Naive thymus-derived CD4-positive, alpha-beta T cell (primary cell): ENCODE measurements at places on chromosomes 3 and 15. TPM values are rescaled to one million over a fixed set of nuclear protein-coding genes. Genes with fewer than 3 reads are reported as not detected.

Gene CFAP100
- not detected for polyA plus RNA-seq

Gene NOX5
- not detected for polyA plus RNA-seq

Gene WNT5A
- polyA plus RNA-seq = not detected

Gene CCR3
- not detected for polyA plus RNA-seq

Gene LSAMP
- polyA plus RNA-seq = not detected

DNA sequence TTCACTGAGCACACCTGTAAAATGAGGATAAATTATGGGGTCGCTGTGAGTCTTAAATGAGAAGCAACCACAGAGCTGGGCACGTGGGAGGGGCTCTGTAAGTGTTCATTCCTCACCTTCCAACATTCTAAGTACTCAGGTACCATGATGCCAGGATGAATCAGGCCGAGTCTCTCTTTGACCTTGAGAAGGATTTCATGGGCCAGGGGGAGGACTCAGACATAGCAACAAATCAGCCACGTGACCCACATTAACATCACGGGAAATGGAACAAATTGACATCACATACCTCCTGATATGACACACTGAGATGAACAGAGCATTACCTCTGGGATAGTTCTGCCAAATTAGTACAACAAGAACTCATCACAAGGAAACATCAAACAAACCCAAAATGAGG, 35.2 kb upstream of the USP3 start:
- no peaks in the 10 kb centered on the region for H3K36me3 ChIP-seq
- H3K27ac ChIP-seq = no peak overlapping the region
- no peaks in the 10 kb centered on the region for H3K27me3 ChIP-seq

GRCh38 chr3:10550705-10551104, 45.3 kb upstream of the ATP2B2 start:
- H3K27ac ChIP-seq = no peak overlapping the region
- DNase-seq = no peak
- no peak overlapping the region for H3K4me3 ChIP-seq
- no peaks in the 10 kb centered on the region for H3K27me3 ChIP-seq
- no peaks in the 10 kb centered on the region for H3K36me3 ChIP-seq
- peaks cover 17% of the 10 kb centered on the region for H3K4me1 ChIP-seq

DNA sequence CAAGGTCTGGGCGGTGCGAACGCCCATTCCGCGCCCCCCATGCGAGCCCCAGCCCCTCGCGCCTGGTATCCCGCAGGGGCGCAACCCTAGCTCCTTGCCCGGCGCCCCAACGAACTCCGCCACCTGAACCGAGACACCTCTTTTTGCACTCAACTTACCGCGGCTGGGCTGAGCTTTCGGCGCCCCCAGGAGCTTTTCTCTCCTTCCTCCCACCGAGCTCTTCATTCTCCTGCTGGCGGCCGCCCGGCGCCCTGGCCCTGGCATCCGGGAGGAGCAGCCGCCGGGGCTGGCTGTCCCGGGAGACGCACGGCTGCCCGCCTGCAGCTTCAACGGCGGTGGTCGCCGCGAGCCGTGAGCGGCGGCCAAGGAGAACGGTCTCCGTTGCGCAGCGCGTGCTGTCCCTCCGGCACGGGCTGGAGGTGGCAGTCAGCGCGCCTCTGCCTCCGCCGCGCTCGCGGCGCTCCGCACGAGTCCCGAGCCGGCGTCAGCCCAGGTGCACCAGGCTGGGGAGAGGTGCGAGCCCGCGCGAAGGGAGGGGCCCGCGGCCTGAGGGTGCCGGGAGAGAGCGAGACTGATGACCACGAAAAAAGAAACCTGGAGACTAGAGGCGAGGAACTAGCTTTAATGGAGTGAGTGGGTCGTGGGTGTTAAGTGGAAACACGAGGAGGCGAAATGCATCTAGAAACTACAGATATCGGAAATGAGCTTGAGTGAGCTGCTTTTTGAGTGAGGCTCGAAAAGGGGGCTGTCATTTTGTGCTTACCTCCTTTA, 621.5 kb upstream of the ZNF385D start:
- no peak overlapping the region for H3K4me3 ChIP-seq
- no peaks in the 10 kb centered on the region for H3K4me1 ChIP-seq
- no peak for DNase-seq
- no peaks in the 10 kb centered on the region for H3K36me3 ChIP-seq

DNA sequence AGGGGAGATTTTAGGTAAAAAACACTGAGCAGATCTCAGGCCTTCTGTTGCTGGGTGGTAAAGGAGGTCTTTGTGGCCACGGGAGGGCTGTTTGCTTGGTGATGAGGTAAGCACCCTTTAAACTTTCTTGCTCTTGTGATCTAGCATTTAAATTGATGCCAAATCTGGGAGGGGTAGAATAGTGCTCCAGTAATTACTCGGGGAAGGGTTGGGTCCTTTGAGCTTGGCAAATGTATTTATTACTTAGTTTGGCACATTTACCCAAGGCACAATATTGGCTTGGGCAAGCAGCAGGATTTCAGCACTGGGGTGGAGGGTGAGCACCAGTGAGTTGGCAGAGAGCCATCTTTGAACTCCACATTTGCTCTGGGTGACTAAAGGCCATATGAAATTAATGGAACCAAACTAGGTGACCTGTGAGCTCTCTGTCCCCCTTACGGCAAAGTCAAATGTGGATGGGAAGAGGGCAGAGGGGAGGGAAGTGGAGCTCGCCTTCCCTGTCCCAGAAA, 185.9 kb upstream of the ONECUT1 start:
- H3K4me1 ChIP-seq = no peaks in the 10 kb centered on the region
- H3K27me3 ChIP-seq = no peaks in the 10 kb centered on the region
- no peak overlapping the region for H3K27ac ChIP-seq
- DNase-seq = no peak
- no peaks in the 10 kb centered on the region for H3K36me3 ChIP-seq
- H3K4me3 ChIP-seq = no peak overlapping the region

- no peaks in the 10 kb centered on the region for H3K4me1 ChIP-seq
- no peak overlapping the region for H3K27ac ChIP-seq
- no peaks in the 10 kb centered on the region for H3K36me3 ChIP-seq
- no peaks in the 10 kb centered on the region for H3K27me3 ChIP-seq
- DNase-seq = no peak
- no peak overlapping the region for H3K4me3 ChIP-seq
These were observed 74.2 kb downstream of the EEFSEC start for GRCh38 chr3:128227507-128227906.

- H3K27ac ChIP-seq = no peak overlapping the region
- no peak overlapping the region for H3K4me3 ChIP-seq
- H3K27me3 ChIP-seq = no peaks in the 10 kb centered on the region
- H3K36me3 ChIP-seq = no peaks in the 10 kb centered on the region
These were observed 46.3 kb upstream of the ACKR4 start for GRCh38 chr3:132550579-132551305.

DNA sequence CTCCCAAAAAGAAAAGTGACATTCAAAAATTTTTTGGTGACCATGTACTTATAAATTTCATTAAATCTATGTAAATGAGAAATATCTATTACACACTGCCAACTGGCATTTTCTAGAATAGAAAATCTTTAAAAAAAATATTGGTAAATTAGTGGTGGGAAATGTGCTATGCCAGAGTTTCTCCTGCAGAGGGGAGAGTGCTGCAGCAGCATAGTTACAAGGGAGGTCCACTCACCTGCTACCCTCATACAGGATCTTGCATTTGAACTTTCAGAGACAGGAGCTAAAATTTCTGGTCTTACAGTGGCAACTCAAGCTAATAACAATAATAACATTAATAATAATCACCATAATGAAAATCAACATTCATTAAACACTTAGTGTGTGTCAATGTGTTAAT, 459.6 kb downstream of the NSUN3 start:
- no peak overlapping the region for H3K4me3 ChIP-seq
- no peak overlapping the region for H3K27ac ChIP-seq
- H3K4me1 ChIP-seq = no peaks in the 10 kb centered on the region
- H3K36me3 ChIP-seq = no peaks in the 10 kb centered on the region
- DNase-seq = no peak
- H3K27me3 ChIP-seq = no peaks in the 10 kb centered on the region

- H3K36me3 ChIP-seq = no peaks in the 10 kb centered on the region
- no peak overlapping the region for H3K4me3 ChIP-seq
- no peak overlapping the region for H3K27ac ChIP-seq
These were observed 420.6 kb downstream of the MECOM start for GRCh38 chr3:169242708-169243513.

- H3K4me3 ChIP-seq = no peak overlapping the region
- no peaks in the 10 kb centered on the region for H3K4me1 ChIP-seq
- no peak for DNase-seq
- no peaks in the 10 kb centered on the region for H3K36me3 ChIP-seq
These were observed 264.2 kb downstream of the ROBO2 start for GRCh38 chr3:77303955-77304699.

DNA sequence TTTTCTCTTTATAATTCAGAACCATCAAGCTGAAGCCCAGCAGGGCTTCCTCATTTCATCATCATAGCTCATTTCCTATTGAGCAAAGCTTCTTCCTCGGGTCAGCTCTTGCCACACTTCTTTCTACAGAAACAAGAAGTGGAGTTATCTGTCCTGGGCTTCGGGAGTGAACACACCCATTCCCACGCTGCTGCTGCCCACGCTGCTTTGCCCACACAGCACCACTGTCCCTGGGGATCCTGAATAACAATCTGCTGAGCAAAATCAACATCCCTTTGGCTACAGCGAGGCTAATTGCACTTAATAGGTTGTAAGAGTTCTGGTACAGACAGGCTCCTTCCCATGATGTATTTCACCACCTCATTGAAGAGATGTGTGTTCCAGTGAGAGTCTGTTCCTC, 23.7 kb downstream of the CEP19 start:
- H3K4me1 ChIP-seq = no peaks in the 10 kb centered on the region
- H3K27me3 ChIP-seq = no peaks in the 10 kb centered on the region
- H3K4me3 ChIP-seq = no peak overlapping the region
- no peak overlapping the region for H3K27ac ChIP-seq
- no peak for DNase-seq

GRCh38 chr15:86076468-86076867, 3.2 kb upstream of the AGBL1 start:
- H3K36me3 ChIP-seq = no peaks in the 10 kb centered on the region
- H3K4me3 ChIP-seq = no peak overlapping the region
- H3K27ac ChIP-seq = no peak overlapping the region
- H3K4me1 ChIP-seq = no peaks in the 10 kb centered on the region
- no peaks in the 10 kb centered on the region for H3K27me3 ChIP-seq
- DNase-seq = no peak

DNA sequence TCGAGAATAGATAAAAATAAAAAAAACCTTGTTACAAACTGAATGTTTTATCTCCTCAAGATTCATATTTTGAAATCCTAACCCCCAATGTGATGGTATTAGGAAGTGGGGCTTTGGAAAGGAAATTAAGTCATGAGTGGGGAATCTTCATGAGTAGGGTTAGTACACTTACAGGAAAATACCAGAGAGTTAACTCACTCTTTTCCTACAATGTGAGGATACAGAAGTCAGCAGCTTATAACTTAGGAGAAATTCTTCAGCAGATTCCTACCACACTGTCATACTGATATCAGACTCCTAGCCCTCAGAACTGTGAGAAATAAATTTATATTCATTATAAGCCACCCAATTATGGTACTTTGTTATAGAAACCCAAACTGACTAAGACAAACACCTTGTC, 453.1 kb downstream of the GBE1 start:
- H3K27ac ChIP-seq = no peak overlapping the region
- H3K4me1 ChIP-seq = no peaks in the 10 kb centered on the region
- H3K4me3 ChIP-seq = no peak overlapping the region
- no peaks in the 10 kb centered on the region for H3K27me3 ChIP-seq
- DNase-seq = no peak

DNA sequence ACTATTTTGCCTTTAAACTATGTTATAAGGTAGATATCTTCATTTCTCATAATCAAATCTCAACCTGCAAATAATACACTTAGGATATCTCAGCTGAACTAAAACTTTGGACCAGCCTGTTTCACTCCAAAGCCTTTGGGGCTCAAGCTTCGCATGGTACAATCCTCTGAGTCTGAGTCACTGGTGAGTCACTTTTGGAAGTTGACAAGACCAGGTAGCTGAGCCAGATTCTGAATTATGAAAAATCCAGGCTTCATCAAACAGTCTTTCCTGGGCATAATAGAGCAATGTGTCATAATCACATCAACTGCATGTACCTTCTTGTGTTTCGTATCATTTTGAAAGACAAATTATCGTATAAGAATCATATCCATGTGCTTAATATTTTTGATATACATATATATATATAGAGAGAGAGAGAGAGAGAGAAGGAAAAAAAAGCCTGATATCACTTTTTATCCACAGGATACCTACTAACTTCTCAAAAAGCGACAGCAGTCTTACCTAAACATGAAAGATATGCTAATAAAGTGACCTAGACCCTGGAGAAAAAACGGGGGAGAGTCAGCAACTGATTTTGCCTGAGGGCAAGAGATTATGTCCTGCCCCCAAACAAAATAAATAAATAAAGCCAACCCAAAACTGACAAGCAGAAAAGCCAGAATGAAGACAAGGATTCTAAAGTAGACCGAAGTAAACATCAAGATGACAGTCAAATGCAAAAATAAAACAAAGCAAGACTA, 263.9 kb upstream of the TGFBR2 start:
- H3K27me3 ChIP-seq = no peaks in the 10 kb centered on the region
- H3K27ac ChIP-seq = no peak overlapping the region
- H3K4me1 ChIP-seq = no peaks in the 10 kb centered on the region
- DNase-seq = no peak
- H3K36me3 ChIP-seq = no peaks in the 10 kb centered on the region
- no peak overlapping the region for H3K4me3 ChIP-seq

GRCh38 chr3:127606981-127607595, 8.9 kb downstream of the MCM2 start:
- H3K4me3 ChIP-seq = no peak overlapping the region
- H3K36me3 ChIP-seq = peaks cover 46% of the 10 kb centered on the region
- DNase-seq = no peak
- H3K27me3 ChIP-seq = no peaks in the 10 kb centered on the region
- no peak overlapping the region for H3K27ac ChIP-seq

GRCh38 chr3:45398178-45398577, 9.8 kb downstream of the LARS2 start:
- H3K36me3 ChIP-seq = peaks cover 27% of the 10 kb centered on the region
- H3K4me3 ChIP-seq = no peak overlapping the region

DNA sequence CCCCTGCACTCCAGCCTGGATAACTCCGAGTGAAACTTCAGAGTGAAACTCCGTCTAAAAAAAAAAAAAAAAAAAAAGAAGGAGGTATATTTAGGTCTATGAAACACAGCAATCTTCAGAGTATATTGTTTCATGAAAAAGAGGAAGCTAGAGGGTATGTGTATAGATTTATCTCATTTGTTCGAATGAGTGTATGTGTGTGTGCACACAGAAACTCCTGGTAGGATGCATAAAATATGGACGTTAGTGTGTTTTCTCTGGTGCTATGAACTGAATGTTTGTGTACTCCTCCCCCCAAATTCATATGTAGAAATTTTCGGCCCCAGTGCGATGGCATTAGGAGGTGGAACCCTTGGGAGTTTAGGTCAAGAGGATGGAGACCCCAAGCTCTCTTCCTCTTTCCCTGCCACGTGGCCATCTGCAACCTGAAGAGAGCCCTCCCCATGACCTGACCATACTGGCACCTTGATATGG, 98.6 kb upstream of the KLF13 start:
- no peaks in the 10 kb centered on the region for H3K4me1 ChIP-seq
- no peak overlapping the region for H3K4me3 ChIP-seq
- H3K36me3 ChIP-seq = no peaks in the 10 kb centered on the region
